Stimulated activated CD4-positive, alpha-beta T cell treated with anti-CD3 and anti-CD28 coated beads, TNF-alpha, amount 100 ng/mL, for 48 hours (primary cell): ENCODE measurements at places on chromosomes 1 and 21.

- DNase-seq, result no peak
Measured at GRCh38 chr1:41501581-41501980, 17.1 kb upstream of the EDN2 start.

- no peak for DNase-seq
Measured at GRCh38 chr1:104266612-104267011, 516.9 kb downstream of the AMY1C start.

DNA sequence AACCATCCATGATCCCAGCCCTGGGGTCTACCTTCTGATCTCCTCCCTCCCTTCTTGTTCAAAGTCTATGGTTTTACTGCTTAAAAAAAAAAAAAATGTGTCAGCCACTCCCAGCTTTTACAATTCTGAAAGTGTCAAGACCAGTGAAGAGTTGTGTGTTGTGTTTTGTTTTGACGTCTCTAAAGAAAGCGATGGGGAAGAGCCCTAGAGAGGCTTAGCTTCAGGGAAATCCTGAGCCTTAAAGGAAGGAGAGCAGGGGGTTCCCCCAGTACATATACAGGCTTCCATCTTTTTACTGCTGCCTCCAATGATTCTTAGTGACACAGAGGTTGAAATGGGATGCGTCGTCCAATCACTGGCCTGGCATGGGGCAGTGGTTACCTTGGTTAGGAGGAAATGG lies 13.9 kb upstream of the FMOD start:
- no peak for DNase-seq

- no peak for DNase-seq
Measured at GRCh38 chr1:53128401-53128800, 14.0 kb downstream of the SLC1A7 start.

DNA sequence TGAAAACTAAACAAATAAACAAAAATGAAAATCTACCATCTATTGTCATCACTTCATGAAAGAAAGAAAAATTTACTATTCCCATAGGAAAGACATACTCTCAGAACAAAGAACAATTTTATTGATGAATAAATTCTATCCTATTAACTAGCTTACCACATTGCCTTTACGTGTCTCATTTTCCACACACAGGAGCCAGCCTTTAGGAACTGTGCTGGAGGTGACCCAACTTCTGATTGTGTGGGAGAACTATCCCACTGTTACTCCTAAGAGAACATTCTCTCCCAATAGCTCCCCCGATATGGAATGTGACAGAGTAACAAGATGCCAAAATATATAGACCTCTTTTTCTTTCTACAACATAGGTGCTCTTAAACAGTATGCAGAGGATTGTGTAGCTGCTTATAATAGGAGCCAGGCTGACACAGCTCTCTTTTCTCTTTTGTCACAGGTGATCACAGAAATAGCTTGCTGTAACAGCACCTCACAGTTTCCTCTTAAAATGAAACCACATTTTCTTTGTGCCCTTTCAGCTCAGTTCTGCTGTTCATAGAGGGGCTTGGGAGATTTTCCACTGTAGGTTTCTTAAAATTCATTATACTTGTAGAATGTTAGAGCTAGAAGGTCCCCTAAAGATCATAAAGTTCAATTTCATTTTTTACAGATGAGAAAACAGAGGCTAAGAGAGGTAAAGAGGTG lies 35.5 kb downstream of the C21orf91 start:
- no peak for DNase-seq

DNA sequence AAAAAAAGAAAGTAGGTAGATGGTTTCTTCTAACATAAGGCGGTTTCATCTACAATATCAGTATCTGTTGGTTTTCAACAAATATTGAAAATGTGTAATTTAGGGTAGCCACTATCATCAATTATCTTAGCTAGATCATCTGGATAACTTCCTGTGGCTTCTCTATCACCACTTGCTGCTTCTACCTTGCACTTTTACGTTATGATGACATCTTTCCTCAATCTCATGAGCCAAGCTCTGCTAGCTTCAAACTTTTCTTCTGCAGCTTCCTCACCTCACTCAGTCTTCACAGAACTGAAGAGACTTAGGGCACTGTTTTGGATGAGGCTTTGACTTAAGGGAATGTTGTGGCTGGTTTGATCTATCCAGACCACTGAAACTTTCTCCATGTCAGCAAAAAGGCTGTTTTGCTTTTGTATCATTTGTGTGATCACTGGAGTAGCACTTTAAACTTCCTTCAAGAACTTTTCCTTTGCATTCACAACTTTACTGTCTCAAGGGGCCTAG lies 144.9 kb upstream of the HP1BP3 start:
- DNase-seq, result no peak

GRCh38 chr1:235011064-235011598 lies 117.5 kb downstream of the TOMM20 start:
- DNase-seq, result peak; percentile 48

- DNase-seq, result no peak
Measured at GRCh38 chr1:203076031-203076511, 9.7 kb downstream of the MYOG start.

- DNase-seq, result no peak
Measured at GRCh38 chr1:6918925-6919511, 133.8 kb downstream of the CAMTA1 start.

GRCh38 chr21:42239973-42240372 lies 21.0 kb downstream of the ABCG1 start:
- no peak for DNase-seq

GRCh38 chr1:152946651-152947256 lies at the start of gene SPRR5:
SPRR5 (plus strand) TSS chr1:152947206; CDS start chr1:152948555, 1,349 bp downstream.
- DNase-seq, result no peak

DNA sequence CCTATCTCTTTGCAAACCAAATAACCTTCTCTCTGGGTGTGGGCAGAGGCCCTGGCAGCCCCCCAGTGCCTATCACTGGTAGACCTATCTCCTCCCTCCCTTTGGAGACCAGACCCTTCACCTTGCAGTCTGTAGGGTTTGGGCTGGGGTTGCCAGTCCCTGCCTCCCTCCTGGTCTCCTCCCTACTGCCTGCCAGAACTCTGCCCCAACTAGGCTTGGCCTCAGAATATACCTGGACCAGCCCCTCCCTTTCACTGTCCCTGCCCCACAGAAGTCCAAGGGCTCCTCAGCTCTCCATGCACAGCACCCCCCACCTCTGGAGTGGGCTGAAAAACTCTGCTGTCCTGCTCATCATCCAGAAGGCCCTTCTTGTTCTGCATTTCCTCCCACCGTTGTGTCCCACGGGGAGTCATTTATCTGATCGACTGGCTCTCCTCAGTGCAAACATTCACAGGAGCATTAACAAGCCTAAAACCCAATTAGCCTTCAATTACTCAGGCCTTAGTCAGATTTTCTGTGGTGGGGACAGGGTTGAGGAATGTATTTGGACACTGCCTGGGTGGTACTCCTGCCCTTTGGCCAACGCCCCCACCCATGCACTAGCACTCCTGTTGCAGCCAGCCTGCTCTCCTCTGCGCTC lies 27.7 kb upstream of the DMBX1 start:
- no peak for DNase-seq

- DNase-seq, result no peak
Measured at GRCh38 chr1:92126088-92126487, 45.9 kb downstream of the BTBD8 start.

- no peak for DNase-seq
Measured at GRCh38 chr1:32816676-32817158, 441 bp downstream of the YARS1 start.

GRCh38 chr1:115314092-115314491 lies 24.0 kb downstream of the NGF start:
- no peak for DNase-seq

- peak; percentile 39 for DNase-seq
Measured at GRCh38 chr1:26862781-26863684, at the start of gene SFN. SFN (plus strand) TSS chr1:26863149; CDS start chr1:26863213, 64 bp downstream.

DNA sequence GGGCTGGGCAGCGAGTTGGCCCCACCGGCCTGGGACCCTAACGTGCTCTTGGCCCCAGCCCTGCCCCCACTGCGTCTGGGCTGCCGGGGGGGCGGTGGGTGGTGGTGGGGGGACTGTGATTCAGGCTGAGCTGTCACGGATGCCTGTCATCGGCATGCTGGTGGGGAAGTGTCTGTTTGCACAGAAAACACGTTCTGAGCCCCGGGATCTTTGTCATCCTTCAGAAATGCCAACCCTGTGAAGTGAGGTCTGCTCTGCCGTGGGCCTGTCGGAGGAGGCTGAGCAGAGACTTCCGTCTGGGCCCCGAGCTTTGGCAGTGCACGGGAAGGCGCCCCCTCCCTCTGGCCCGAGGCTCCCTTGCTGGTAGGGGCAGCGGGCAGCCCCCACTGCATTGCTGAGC lies 24.3 kb upstream of the PLCH2 start:
- DNase-seq, result no peak

GRCh38 chr1:17089506-17089905 lies 29.7 kb downstream of the PADI2 start:
- no peak for DNase-seq

DNA sequence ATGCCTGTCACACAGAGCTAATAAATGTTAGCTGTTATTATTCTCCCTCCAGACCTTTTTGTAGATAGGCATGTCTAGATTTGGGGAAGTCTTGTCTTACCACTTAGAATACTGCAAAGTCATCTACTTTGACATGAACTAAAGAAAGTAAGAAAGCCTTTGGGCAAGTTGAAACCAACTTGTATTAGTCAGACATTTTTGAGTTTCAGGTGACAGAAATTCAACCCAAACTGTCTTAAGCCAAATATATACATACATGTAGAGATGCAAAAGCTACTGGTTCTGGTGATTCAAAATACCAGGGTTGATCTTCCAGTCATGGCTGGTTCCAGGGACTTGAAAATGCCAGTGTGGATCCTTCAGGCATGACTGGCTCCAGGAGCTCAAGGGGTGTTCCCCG lies 276.8 kb upstream of the TMEM51 start:
- DNase-seq, result no peak

DNA sequence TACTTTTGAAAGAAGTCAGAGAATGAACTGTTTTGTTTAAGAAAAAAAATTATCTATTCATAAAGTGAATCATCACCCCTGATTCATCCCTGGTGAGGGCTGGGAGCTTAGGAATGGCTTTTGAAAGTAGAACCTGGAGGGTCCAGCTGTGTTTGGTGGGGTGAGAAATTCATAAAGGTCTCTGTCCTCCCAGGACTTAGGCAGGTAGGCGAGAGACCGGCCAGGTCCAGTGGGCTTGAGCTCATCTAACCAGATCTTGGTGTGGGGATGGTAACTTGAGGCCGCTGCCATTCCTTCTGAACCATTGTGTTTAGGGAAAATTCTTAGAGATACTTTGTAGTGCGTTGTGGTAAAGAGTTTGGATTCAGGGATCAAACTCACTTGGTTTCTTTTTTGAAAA lies 156.8 kb upstream of the TNR start:
- no peak for DNase-seq

DNA sequence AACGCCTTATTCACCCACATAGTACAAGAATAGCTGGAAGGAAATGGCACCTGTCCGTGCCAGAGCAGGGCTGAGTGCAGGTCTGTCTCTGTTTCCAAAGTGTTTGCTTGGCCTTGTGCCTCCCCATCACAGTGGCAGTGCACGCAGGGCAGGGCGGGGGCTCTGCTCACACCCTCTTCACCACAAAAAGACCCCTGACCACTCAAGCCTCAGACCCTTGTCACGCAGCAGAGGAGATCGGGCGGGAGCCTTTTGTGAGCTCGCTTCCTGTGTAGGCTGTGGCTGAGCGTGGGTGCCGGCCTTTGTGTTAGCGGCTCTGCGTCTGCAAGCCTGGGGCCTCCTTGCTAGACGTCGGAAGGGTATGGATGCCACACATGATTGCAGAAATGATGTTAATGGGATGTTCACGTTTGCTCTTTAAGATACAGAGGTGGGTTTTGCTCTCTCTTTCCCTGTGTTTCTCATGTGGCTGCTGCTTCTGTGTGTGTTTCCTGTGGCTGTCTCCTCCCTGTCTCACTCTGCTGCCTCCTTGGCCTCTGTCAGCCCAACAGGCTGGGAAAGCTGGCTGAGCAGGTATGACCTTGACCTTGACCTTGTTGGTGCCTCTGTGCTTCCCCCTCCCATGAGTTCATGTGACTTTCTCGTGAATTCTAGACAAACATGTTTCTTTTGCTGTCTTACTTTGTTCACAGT lies 45.4 kb downstream of the S100B start:
- DNase-seq, result peak; percentile 36

DNA sequence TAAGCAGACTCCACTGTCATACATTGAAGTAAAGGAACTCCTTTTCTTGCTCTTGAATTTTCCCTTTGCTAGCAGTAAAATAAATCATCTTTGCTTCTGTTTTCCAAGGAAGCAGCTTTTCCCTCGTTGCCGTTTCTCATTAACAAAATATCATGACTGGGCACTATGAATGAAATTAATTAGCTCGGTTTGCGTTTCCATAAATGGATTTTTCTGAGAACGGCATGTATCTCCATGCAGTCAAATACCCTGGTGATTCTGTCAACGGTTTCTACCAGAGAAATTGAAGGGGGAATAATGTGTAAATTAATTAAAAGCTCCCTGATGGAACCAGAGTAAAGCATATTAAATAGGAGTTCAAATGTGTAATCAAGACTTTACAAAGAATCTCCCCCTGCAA lies 265.1 kb downstream of the LRRC40 start:
- DNase-seq, result no peak

DNA sequence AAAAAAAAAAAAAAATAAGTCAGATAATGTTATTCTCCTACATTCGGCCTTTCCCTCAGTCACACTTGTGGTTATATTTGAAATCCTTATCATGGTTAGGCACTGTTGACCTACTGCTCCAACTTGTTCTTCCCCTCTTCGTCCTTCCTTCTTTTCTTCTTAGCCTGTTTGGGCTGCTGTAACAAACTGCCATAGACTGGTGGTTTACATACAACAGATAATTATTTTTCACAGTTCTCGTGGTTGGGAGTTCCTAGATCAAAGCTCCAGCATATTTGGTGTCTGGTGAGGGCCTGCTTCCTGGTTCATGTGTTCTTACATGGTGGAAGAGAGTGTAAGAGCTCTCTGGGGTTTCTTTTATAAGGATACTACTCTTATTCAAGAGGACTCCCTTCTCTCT lies 73.4 kb downstream of the RABGAP1L start:
- no peak for DNase-seq

DNA sequence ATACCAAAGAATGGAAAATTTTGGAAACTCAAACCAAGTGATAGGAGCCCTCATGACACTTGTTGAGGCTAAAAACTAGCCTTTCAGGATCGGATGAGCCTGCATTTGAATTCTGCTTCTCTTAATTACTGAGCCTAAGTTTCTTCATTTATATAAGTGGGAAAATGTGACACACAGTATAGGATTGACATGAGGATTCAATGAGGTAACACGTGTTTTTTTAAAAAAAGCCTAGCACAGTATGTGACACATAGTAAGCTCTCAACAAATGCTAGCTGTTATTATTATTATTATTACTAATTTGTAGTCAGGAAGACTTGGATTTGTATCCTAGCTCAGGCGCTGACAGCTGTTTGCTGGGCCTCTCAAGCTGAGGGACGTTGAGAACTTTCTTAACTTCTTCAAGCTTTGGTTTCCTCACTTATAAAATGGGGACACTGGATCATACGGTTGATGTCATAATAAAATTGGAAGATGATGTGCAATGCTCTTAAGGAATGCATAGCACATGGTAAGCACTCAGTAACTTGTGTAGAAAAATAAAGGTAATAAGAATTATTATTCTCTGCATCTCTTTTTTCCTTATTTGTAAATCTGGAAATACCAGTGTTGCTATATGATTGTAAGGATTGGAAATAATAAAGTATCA lies 55.4 kb upstream of the JUN start:
- DNase-seq, result no peak

GRCh38 chr1:226427131-226427530 lies 19.2 kb upstream of the PARP1 start:
- DNase-seq, result no peak

- DNase-seq, result no peak
Measured at GRCh38 chr1:175750366-175751071, 7.1 kb upstream of the TNR start.
